ENCODE measurements at places on chromosomes 1 and 21. TPM values are rescaled to one million over a fixed set of nuclear protein-coding genes. Genes with fewer than 3 reads are reported as not detected.

- peaks cover 4% of the 10 kb centered on the region for H3K27me3 ChIP-seq
- no peaks in the 10 kb centered on the region for H3K4me1 ChIP-seq
- H3K27ac ChIP-seq: no peak overlapping the region
- DNase-seq: no peak
- H3K36me3 ChIP-seq: no peaks in the 10 kb centered on the region
Observed at GRCh38 chr1:78165816-78166215, 120.0 kb downstream of the GIPC2 start.

DNA sequence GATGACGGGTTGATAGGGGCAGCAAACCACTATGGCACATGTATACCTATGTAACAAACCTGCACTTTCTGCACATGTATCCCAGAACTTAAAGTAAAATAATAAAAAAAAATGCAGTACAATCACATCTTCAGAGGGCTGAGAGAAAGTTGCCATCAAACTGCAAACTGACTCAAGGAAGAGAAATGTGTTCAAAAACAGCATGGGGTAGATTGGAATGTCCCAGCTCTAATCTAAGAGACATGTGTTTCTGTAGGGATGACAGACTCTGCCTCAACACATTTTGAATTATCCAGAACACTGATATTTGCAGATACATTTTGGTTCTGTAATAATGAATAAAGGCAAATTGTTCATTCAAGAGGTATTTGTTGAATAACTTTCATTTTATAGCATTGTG is 171.2 kb upstream of the RUNX1 start:
- no peak overlapping the region for H3K27ac ChIP-seq
- no peak overlapping the region for H3K4me3 ChIP-seq
- peaks cover 2% of the 10 kb centered on the region for H3K36me3 ChIP-seq

DNA sequence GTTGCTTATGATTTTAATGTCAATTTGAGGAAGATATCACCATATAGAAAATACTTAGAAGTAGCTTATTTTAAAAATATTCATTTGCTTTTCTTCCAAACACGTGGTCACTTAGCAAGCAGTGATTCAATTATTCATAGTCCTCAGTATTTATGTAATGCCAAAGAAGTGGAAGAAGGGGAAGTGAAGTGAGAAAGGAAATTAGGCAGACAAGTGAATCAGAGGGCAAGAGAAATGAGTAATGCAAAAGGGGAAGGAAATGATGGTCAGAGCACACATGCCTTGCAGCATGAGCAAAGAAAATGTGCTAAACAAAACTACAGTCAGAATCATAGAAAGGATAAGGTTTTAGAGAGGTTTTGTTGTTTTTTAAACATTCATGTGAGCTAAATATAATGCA is 31.8 kb downstream of the SDCCAG8 start:
- no peaks in the 10 kb centered on the region for H3K27me3 ChIP-seq
- peaks cover 36% of the 10 kb centered on the region for H3K36me3 ChIP-seq
- H3K4me3 ChIP-seq: no peak overlapping the region
- H3K4me1 ChIP-seq: peaks cover 17% of the 10 kb centered on the region
- H3K27ac ChIP-seq: peak overlapping the region; percentile 82

GRCh38 chr1:182806015-182806678 is 16.6 kb downstream of the NPL start:
- no peaks in the 10 kb centered on the region for H3K36me3 ChIP-seq
- H3K4me3 ChIP-seq: no peak overlapping the region
- DNase-seq: no peak
- H3K27ac ChIP-seq: no peak overlapping the region
- no peaks in the 10 kb centered on the region for H3K27me3 ChIP-seq

GRCh38 chr1:182731852-182732575 is 47.6 kb upstream of the RGS8 start:
- H3K4me3 ChIP-seq: no peak overlapping the region
- no peak for DNase-seq
- no peaks in the 10 kb centered on the region for H3K4me1 ChIP-seq
- H3K27ac ChIP-seq: no peak overlapping the region
- H3K36me3 ChIP-seq: no peaks in the 10 kb centered on the region
- peaks cover 41% of the 10 kb centered on the region for H3K27me3 ChIP-seq

DNA sequence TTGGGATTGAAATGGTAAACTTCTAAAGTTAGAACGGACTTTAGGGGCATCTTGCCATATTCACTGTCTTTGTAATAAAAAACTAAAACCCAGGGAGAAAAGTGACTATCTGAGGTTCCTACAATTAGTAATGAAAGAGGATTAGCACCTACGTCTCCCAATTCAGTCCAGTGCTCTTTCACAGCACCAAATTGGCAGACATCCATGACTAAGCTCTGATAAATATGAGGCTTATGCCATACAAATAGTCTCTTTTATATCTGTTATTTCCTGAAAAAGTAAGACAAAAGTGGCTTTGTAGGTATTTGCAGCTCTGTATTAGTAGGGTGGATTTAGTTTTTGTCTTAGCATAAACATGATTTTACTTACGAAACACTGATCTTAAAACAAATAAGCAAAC is 315.0 kb upstream of the NRIP1 start:
- H3K36me3 ChIP-seq: no peaks in the 10 kb centered on the region
- H3K4me3 ChIP-seq: no peak overlapping the region
- H3K27me3 ChIP-seq: no peaks in the 10 kb centered on the region
- H3K4me1 ChIP-seq: no peaks in the 10 kb centered on the region

The JAM2 gene
- 0.26 TPM for total RNA-seq

The CD1E gene
- not detected for total RNA-seq

DNA sequence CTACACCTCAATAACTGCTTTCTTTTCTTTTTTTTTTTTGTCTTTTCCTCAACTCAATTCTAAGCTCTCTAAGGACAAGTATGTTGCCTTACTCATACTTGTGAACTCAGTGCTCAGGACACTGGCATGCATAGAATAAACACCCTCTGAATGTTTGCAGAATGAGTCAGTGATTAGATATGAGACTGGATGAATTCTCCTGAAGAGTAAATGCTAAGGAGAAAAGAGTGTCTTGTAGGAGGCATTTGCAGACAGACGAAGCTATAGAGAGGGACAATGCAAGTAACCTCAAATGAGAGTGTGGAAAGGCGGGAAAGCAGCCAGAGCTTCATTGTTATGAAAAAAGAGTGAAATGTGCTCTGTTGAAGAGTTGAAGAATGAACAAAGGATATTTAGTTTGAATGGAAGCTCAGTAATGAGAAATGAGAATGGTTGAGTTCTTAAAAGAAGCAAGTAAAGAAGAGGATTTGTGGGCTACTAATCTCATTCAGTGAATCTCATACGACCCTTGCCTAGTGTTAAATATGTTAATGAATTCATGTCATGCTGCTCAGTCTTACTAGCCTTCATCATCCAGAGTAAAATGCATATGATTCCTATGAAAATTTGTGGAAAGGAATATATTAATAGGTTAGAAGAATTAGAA is 166.1 kb upstream of the DPYD start:
- no peak overlapping the region for H3K4me3 ChIP-seq
- no peak for DNase-seq
- peaks cover 3% of the 10 kb centered on the region for H3K27me3 ChIP-seq

The FLG2 gene
- total RNA-seq: not detected

The SPRR1B gene
- not detected for total RNA-seq

DNA sequence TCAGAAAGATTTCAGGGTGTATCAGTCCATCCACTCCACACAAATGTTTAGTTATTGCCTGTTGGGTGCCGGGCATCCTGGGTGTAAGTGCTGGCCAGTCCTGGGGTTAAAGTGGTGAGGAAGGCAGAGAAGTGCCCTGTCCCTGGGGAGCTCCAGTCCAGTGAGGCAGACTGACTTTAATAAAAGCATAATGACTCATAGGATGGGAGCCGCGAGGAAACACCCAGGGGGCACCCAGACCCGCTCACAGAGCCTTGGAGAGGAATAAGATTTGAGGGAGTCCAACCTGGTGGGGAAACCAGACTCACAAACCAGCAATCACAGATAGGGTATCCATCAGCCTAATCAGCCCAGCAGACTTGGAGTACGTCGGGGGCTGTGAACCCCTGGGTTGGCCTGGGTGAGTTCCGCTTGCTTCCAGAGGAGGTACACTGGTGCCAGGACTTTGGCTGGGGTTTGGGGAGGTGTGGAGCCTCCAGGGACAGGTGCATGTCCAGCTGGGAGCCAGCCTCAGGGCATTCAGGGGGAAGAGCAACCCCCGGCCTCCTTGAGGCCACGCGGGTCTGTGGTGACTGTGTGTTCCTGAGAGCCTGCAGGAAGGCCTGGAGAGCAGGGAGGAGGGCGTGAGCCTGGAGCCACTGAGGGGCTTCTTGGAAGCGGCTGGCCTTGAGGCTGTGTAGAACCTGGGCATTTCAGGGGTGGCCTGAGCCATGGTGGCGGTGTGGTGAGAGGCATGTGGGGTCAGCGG is 3.7 kb downstream of the PEAR1 start:
- no peak for DNase-seq
- peaks cover 14% of the 10 kb centered on the region for H3K4me1 ChIP-seq
- H3K27me3 ChIP-seq: peaks cover 57% of the 10 kb centered on the region
- no peak overlapping the region for H3K4me3 ChIP-seq

DNA sequence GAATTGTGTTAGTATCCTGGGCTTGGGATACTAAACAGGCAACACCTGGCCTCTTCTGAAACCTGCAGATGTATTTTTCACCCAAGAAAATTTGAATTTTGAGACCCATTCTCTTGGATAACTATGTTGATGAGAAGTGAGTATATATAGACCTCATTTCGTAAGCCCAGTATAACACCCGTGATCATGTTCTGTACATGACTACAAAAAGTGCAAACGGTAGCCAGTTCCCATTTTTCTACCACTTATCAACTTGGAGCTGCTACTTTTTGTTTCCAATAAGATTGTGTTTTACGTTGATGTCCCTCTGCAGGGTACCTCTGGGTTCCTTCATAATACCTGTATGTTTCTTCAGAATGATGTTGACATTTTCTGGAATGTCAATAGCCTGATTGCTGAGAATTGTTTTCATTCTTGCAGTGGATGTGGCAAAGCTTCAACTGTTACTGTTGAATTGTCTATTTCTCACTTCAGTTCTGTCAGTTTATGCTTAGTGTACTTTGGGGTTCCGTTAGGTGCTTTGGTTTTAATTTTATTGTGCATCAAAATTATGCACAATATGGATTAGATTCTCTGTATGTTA is 48.1 kb downstream of the ZFYVE9 start:
- H3K27ac ChIP-seq: no peak overlapping the region
- H3K27me3 ChIP-seq: peaks cover 9% of the 10 kb centered on the region
- no peaks in the 10 kb centered on the region for H3K4me1 ChIP-seq
- no peak overlapping the region for H3K4me3 ChIP-seq
- no peak for DNase-seq

The VHLL gene
- not detected for total RNA-seq

DNA sequence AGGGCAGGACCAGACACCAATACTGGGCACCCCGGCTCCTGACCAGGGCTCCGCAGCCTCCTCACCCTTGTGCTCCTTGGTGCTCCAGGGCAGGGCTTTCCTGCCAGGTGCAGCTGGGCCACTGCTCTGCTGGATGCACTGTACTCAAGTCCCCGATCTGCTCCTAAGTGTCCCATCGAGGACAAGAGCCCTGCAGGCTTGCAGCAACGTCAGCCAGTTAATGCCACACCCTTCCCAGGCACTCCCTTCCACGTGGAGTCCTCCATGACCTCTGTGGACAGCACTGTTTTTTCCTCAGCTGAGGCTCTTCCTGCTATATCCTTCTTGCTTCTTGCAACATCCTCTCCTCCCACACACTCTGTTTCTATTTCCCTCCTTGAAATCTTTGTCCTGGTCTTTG is 94.0 kb upstream of the NGF start:
- H3K27me3 ChIP-seq: no peaks in the 10 kb centered on the region
- no peak for DNase-seq
- no peaks in the 10 kb centered on the region for H3K36me3 ChIP-seq
- no peak overlapping the region for H3K4me3 ChIP-seq
- H3K4me1 ChIP-seq: no peaks in the 10 kb centered on the region
- no peak overlapping the region for H3K27ac ChIP-seq

GRCh38 chr1:21517660-21518480 is 8.6 kb downstream of the ALPL start:
- H3K4me3 ChIP-seq: no peak overlapping the region
- H3K4me1 ChIP-seq: peaks cover 3% of the 10 kb centered on the region
- H3K27ac ChIP-seq: no peak overlapping the region
- H3K27me3 ChIP-seq: peaks cover 7% of the 10 kb centered on the region

DNA sequence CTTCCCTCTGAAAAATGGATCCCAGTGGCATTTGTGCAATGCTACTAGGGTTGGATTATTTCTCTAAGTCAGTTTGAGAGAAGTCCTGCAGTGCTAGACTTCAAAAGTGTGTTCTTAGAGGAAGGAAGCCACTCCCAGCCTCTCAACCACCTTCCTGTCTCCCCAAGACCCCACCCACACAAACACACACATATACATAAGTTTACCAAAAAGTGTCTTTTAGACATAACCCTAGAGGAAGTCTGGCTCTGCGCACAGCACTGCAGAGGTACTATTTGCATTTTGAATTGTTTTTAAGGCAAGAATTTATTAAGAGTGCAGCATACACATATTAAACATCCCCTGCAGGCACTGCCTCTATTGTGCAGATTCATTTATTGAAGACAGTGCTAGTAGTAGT is 127.3 kb downstream of the HHIPL2 start:
- DNase-seq: peak; percentile 45
- peaks cover 24% of the 10 kb centered on the region for H3K4me1 ChIP-seq
- H3K4me3 ChIP-seq: no peak overlapping the region
- peaks cover 7% of the 10 kb centered on the region for H3K36me3 ChIP-seq
- no peaks in the 10 kb centered on the region for H3K27me3 ChIP-seq

GRCh38 chr1:59845091-59845490 is 30.3 kb downstream of the HOOK1 start:
- no peaks in the 10 kb centered on the region for H3K4me1 ChIP-seq
- no peaks in the 10 kb centered on the region for H3K36me3 ChIP-seq
- H3K4me3 ChIP-seq: no peak overlapping the region
- no peak for DNase-seq
- no peaks in the 10 kb centered on the region for H3K27me3 ChIP-seq

GRCh38 chr1:27941671-27942540 is 7.1 kb downstream of the SMPDL3B start:
- H3K27me3 ChIP-seq: no peaks in the 10 kb centered on the region
- H3K4me3 ChIP-seq: no peak overlapping the region

The NBPF6 gene
- total RNA-seq: not detected

- H3K27ac ChIP-seq: no peak overlapping the region
- no peak for DNase-seq
- no peak overlapping the region for H3K4me3 ChIP-seq
- H3K4me1 ChIP-seq: peaks cover 22% of the 10 kb centered on the region
Observed at GRCh38 chr1:184158896-184159681, 107.6 kb downstream of the TSEN15 start.
